ENCODE measurements at places on chromosomes 4 and X.

DNA sequence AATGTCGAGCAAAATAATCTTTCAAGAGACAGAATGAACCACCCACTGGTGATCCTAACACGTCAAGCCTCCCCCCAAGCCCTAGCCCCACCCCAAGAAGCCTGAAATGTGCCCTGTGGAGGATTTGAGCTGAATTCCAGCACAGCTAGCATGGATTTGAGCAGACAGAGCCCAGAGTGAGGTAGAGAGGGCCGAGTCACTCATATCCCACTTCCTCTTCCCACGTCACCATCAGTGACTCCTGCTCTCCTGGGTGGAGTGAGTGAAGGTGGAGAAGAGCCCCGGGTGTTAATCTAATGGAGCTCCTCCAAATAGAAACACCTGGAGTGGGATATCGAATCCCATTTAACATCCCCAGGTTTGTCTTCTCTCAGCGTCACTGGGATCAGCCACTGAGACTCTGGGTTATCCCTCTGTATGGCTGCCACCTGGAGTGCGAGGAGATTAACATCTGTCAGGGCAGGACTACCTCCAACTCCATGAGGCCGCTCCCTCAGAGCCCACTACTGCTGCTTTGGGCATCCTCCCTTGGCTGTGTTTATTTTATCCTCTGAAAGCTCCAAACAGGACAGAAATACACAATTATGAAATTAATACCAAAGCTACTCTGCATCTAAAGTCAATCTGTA lies 136.6 kb downstream of the NWD2 start:
- no peak for DNase-seq

DNA sequence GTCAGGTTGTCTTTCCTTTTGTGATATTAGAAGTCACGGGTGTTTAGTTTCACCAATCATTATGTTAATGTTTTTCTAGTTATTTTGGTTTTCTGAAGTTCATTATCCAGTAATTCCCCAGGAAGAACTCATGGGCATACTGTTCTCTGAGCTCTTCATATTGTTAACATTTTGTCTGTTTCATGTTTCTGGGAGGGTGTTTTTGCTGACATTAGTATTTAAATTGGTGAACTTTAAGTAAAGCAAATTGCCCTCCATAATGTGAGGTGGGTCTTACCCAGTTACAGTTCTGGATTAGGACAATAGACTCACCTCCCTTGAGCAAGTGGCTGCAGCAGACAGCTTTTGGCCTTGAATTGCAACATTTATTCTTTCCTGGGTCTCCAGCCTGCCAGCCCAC lies 163.4 kb downstream of the GPAT3 start:
- DNase-seq, result no peak

DNA sequence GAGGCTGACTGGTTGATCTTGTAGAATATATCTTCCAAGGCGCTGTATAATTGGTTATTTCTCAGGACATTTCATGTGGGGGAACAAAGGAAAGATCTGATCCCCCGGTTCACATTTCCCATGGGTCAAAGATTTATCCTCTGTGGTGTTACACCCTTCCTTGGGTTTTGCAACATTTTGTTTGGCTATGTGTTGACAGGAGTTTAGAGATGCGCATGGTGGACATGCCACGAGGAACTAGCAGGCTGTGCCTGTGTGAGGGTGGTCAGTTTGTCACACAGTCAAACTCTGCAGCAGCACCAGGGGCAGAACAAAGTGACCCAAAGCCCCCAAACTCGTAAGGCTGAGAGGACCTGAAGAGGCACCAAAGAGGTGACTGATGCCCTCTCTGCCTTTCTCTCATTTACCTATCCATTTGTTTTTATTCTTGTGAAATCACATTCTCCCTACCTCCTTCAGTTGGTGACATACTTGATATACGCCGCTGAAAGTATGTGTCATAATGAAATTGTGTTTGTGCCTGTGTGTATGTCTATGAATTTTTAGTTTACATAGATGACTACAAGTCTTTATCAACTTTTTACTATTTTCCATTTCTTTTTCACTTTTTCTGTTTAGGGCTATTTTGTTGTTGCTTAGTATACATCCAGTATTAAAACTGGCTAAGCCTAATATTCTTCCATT lies 164.7 kb downstream of the SPCS3 start:
- no peak for DNase-seq

DNA sequence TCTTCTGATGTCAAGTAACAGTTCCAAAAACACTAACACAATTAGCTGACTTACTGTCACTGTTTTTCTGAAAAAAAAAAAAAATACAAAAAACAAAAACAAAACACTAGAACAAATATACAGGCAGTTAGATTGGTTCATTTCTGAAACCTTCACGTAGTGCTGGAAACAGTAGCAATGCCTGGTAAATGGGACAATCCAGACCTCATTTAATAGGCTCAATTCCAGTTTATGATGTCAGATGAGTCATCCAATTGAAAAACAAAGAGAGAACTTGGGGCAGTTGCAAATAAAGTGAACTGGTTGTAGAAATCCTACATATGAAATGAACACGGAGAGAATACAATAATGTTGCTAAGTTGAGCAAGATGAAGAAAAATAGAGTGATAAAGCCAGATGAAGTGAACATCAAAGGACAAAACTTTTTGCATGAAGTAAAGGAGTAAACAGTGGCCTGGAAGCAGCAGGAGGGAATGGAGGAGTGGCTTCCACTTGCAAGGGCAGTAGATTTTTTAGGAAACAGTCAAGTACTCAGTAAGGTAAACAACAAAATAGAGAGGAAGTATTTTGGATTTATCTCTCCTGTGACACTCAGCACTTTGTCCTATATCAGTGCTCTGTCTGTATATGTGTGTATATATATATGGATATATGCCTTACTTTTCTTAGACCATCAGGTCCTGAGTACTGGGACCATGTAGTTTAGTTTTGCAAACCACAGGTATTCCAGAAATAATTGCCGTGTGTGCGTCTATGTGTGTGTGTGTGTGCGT lies 39.3 kb upstream of the MAGEA10 start:
- DNase-seq, result no peak

- DNase-seq, result no peak
Measured at GRCh38 chr4:36251983-36252382, 7.7 kb upstream of the ARAP2 start.

DNA sequence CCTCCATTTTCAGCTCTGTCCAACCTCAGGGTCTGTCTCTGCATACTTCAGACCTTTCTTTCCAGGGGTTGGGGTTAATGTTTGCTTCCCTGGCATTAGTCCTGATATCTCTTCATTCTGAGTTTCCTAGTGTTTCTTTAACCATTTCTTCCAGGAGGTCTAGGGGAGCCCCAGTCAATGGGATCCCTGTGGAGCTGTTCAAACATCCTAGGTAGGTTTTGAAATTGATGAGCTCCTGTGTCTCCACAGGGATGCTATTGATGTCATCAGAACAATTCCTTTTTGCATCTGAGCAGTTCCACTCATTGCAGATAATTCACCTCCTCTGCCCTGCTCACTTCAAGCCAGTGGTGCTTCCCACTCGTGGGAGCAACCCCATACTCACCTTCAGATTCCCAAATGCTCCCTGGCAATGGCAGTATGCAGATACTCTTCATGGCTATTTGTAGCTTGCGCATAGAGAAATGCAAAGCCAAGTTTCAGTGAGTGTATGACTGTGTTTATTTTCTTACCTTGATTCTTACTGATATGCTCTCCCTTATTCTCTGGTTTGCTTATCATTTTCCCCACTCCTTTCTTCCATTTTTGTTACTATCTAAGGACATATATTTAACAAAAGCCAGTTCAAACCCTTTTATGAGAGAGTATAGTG lies 33.7 kb upstream of the LIMCH1 start:
- DNase-seq, result no peak

- no peak for DNase-seq
Measured at GRCh38 chr4:72767618-72768302, 198.7 kb upstream of the ADAMTS3 start.

- no peak for DNase-seq
Measured at GRCh38 chr4:41385481-41385880, 128.8 kb downstream of the UCHL1 start.

GRCh38 chrX:48703228-48703627 lies 6.7 kb downstream of the SUV39H1 start:
- no peak for DNase-seq

DNA sequence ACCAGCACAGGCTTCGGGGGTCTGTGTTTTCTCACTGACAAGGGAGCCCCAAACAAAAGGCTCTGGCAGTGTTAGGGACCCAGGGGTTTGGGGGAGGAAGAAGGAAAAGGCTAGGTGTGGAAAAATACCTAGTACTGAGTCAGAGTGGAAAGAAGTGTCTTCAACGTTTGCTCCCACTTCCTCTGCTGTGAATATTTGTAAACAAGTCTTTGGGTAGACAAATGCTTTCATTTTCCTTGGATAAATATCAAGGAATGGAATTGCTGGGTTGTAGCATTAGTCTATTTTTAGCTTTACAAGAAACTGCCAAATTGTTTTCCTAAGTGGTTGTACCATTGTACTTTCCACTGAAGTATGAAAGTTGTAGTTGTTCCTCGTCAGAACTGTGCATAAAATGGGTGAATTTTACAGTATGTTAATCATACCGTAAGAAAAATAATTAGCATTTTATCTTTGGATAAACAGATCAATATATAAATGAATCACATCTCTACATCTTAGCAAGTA lies 17.4 kb downstream of the COL4A5 start:
- no peak for DNase-seq

DNA sequence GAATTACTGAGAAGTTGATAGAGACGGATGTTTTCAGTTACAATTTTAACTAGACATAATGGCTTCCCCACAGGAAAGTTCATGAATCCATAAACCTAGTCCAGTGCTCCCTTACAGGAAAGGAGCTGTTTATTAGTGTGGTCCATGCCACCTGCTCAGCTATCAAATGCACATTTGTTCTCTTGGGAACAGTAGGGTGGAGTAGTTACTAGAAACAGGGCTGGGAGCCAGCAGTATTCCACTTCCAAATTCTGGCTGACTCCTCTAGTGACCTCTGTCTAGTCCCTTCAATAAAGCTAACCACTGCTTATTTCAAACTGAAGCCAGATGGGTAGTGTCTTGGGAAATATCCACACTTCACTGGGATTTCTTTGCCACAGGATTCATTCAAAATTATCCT lies 88.4 kb upstream of the TLL1 start:
- no peak for DNase-seq

- DNase-seq, result no peak
Measured at GRCh38 chr4:180296036-180296599, 1947.1 kb upstream of the TENM3 start.

DNA sequence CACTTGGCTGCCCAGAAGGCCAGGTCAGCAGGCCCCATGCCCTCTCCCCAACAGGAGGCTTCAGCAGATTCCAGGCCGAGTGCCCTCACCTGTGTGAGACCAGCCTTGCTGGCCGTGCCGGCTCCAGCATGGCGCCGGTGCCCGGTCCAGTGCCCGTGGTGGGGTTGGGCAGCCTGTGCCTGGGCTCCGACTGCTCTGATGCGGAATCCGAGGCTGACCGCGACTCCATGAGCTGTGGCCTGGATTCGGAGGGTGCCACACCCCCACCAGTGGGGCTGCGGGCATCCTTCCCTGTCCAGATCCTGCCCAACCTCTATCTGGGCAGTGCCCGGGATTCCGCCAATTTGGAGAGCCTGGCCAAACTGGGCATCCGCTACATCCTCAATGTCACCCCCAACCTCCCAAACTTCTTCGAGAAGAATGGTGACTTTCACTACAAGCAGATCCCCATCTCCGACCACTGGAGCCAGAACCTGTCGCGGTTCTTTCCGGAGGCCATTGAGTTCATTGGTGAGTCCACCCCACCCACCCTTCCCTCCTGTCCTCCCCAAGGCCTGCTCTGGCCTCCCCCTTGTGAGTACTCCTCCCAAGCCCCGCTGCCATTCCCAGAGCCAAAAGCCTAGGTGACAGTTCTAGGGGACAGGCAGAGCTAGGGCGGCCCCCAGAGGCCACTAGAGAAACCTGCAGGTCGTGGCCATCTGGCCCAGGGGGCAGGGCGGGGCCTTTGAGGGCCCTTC lies 2.3 kb downstream of the DUSP9 start:
- DNase-seq, result peak; percentile 40

DNA sequence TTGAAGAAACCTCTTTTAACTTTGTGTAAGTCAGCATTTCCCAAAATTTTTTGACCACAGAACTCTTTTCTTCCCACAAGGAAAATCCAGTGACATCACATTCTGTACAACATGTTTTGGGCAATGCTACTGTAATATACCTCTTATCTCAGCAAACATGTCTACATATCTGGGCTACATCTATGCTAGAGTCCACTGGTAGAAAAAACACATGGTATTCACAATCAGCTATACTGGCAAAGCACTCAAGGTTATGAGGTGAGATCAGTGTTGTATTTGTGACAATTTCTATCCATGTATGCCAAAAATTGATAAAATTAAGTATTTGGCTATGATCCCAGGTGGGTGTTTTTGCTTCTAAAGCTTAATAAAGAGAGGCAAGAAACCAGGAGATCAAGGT lies 98.0 kb downstream of the ATP11C start:
- DNase-seq, result no peak

GRCh38 chr4:159370286-159370685 lies 267.4 kb downstream of the RAPGEF2 start:
- DNase-seq, result no peak

GRCh38 chrX:50471390-50471789 lies 765 bp upstream of the DGKK start:
- DNase-seq, result peak; percentile 30

GRCh38 chr4:163697121-163697520 lies 202.6 kb downstream of the TMA16 start:
- DNase-seq, result no peak

- no peak for DNase-seq
Measured at GRCh38 chr4:129326571-129327460, 230.9 kb downstream of the C4orf33 start.

DNA sequence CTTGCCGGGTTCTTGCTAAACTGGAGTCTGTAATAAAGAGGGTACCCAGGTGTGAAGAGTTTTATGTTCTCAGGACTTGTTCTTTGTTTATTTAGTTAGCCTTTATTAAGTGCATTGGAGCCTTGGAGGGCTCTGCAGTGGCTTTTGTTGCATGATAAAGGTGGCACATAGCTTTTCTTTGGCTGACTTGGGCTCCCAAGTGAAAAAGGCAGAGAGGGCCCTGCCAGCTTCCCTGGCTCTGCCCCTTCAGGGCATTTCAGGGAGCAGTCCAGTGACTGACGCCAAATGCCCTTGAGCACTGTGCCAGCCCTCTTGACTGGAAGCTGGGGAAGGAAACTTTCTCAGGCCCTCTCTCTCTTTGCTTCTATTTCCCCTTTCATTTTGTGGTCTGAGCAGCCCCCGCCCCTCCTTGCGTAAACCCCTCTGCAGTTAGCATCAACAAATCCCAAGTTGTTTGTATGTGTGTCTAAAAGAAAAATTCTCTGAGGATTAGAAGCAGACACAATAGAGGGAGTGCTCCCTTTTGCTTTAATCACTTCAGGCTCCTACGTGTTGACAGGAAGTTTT lies 152.2 kb downstream of the NHS start:
- no peak for DNase-seq

DNA sequence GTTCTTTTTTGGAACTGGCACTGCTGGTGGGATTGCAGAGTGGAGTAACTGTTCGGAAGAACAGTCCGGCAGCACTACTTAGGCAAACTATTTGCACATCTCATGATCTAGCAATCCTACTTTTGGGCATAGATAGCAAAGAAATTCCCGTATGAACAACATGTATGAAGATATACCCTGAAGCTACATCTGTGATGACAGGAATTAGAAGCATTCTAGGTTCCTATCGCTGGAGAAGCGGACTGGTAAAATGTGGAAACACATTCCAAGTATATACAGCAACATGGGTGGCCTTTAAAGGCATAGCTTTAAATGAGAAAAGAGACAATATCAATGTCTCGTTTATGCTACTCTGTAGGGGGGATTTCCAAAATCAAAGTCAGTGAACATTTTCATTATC lies 3.1 kb downstream of the DCAF16 start:
- DNase-seq, result no peak

- no peak for DNase-seq
Measured at GRCh38 chr4:124526769-124527168, 185.8 kb downstream of the ANKRD50 start.

Measured in SK-N-DZ (cell line).